ENCODE measurements at places on chromosomes 6 and 20.

DNA sequence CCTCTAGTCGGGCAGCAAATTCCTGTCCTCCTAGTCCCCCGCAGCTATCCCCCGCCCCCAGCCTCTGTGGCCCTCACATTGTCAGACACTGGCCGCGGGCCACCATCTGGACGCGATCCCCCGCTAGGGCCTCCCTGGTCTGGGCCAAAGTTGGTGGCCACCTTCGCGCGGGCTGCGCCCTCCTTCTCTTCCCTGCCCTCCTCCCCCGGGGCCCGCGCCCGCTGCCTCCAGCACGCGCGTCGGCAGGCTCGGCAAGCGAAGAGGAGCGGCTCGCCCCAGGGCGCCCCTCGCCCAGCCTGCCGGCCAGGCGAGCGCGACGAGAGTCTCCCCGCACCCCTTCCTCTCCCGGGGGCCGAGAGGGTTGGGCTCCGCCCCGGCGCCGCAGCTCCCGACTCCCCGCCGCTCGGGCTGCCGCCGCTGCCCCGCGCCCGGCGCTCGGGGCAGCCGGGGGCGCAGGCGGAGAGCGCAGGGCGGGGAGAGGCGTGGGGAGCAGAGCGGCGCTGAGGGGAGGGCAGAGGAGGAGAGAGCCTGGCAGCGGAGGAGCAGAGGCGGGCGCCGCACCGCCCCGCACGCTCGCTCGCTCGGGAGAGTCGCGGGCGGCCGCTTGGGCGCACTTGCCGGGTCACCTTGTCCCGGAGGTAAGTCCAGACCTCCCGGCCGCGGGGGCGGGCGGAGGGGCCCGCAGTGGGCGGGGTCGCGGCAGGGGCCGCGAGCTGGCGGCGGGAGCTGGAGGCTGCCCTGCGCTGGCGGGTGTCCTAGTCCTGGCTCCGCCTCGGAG, at the start of gene SYNDIG1:
Gene SYNDIG1, plus strand, starts transcription at position 514 of the 778 bp plus-strand sequence. CDS start 73,469 bp downstream, outside the sequence.
- no peak for DNase-seq

DNA sequence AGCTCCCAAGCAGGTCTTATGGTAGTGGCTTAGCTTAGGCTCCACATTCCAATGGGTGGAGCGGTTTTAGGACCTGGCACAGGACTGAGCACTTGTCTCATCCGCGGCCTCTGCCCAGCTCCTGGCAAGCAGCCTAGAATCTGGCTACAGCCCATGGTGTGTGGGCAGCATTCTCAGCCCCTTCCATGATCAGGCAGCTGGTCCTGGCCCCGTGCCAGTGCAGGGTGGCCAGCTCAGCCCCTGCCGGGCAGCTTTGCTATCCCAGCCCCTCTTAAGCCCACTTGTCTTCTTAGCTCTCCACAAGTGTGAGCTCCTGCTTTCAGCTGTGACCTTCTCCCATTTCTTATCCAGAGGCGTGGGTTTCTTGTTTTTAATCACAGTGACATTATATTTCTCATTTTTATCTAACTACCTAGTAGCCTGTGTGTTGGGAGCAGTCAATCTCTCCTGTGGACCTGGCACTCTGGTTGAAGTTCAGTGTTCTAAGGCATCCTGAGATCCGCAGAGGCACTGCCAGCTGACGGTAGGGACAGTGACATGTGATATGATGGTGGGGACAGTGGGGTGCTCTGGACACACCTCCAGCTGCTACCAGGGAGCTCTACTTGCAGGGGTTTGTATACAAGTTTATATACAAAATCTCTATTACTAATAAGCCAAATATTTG, 119.9 kb upstream of the PRND start:
- no peak for DNase-seq

DNA sequence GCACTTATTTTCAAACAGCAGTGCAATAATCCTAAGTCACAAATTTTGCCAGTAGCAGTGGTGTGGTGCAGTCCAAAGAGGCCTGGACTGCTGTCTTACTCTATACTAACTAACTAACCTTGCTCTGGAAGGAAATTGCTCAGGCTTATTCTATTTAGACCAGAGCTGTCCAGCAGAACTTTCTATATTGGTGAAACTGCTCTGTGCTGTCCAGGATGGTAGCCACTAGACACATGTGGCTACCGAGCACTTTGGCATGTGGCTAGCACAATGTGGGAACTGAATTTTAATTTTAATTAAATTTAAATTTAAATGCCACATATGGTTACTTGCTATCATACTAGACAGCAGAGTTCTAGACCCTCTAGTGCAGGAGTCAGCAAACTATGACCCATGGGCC, 27.1 kb upstream of the FBXO9 start:
- no peak for DNase-seq

GRCh38 chr6:87115402-87116135, 20.7 kb upstream of the CGA start:
- DNase-seq: peak; percentile 8
